ENCODE measurements at places on chromosomes 4 and X.

GRCh38 chr4:18518098-18518497, 496.5 kb upstream of the LCORL start:
- DNase-seq = no peak

DNA sequence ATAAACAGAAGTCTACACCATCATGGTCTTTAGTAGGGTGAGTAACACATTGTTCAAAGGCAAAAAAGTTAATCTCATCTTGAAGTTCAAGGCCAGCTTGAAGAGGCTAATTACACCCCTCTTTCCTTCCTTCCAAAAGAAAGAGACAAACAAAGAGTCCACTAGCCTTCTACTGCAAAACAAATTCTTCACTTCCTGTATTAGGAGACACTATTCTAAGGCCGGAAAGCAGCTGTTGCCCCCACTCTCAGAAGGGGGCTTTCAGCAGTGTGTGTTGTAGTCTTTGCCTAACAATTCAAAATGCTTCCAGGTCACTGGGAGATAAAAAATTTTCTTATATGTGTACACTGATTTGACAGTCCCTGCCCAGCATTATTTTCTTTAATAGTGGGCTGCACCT, 25.1 kb downstream of the RASGEF1B start:
- no peak for DNase-seq

GRCh38 chrX:392575-392846, 5.8 kb upstream of the PPP2R3B start:
- no peak for DNase-seq

DNA sequence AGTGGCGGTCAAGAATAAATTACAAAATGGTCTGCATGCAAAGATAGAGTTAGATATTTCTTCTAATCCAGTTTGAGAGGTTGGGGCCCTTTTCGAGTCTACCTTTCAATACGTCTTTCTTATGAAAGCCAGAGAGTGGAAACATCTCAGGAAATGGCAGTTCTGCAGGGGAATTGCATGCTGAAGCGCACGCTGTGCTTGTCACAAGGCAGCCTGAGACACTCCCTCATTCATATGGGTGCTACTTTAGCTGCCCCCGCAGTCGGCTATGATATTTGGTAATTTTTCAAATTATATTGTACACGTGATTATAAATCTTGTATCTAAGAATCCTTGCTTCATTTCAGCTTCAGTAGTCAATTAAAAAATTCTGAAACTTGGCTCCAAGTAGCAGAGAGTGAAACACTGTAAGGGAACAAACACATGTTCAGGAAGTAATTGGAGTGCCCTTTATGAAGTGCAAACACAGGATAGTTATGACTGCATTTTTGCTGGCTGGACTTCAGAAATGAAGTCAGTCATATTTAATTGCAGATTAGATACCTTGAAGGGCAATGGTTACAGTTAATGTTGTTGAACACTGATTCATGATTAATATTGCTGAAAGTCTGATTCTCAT, 145.5 kb upstream of the NAP1L5 start:
- no peak for DNase-seq

DNA sequence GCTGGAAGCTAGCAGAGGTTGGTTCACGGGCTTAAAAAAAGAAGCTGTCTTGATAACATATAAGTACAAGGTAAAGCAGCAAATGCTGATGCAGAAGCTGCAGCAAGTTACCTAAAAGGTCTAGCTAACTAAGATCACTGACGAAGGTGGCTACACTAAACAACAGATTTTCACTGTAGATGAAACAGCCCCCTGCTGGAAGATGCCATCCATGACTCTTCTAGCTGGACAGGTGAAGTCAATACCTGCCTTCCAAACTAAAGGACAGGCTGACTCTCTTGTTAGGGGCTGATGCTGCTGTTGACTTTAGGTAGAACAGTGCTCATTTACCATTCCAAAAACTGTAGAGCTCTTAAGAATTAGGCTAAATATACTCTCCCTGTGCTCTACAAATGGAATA, 99.5 kb downstream of the FBXW7 start:
- no peak for DNase-seq
